NCI-H1105 treated with DMSO at 0.1 percent for 48 hours (cell line): ENCODE measurements at places on chromosomes 2 and 18.

DNA sequence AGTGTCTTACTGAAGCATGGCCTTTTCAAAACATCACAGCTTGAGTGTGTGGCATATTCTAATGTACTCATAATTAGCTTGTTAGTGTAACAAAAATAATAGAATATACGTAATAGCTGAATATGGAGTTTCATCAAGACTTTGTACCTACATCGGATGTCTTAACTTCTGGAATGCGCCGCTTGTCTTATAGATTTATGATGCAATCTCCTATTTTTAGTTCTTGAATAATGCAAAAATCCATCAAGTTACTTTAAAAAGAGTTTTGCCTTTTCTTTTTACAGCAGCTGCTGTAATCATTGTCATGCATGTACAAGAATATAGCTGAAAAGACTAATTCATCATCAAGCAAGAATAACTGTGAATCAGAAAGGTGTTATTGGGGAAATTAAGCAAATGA, 140.7 kb upstream of the SCN7A start:
- no peak for DNase-seq

DNA sequence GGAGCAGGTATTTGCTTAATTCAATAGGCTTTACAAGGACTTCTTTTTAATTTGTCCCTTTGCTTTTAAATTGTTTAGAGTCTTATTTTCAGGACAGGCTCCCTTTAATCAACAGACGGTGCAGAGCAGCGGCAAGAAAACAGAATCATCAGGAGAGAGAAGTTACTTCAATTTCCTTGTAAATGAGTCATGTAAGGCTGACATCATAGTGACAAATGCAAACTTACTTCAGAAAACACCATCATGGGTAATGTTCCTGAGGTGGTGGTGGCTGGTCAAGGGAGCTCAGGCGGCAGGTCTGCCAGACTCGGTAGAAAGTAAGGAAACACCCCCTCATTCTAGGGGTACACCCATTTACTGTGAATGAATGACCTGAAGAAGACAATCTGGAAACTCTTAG, 395.1 kb downstream of the FBXO15 start:
- no peak for DNase-seq

GRCh38 chr2:233800208-233800607, 22.1 kb downstream of the MROH2A start:
- DNase-seq, result no peak

- DNase-seq, result peak; percentile 8
These were observed 99.4 kb upstream of the STPG4 start for GRCh38 chr2:47254464-47254863.

DNA sequence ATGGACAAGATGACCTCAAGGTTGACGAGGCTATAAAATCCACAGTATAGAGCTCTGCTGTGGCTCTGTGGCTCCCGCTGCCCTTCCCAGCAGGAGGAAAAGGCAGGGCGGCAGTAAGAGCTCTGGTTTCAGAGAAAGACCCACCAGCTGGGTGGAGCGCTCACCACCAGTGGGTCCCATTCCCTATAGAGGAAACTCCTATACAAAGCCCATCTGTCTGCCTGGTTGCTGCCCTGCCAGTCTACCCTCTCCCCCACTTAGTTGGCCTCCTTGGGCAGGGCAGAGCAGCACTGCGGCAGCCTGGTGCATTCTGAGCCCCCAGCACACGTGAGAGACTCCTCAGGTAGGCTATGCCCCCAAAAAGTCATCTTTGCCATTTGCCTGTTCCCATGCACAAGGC, 26.5 kb downstream of the TNS1 start:
- DNase-seq, result no peak

DNA sequence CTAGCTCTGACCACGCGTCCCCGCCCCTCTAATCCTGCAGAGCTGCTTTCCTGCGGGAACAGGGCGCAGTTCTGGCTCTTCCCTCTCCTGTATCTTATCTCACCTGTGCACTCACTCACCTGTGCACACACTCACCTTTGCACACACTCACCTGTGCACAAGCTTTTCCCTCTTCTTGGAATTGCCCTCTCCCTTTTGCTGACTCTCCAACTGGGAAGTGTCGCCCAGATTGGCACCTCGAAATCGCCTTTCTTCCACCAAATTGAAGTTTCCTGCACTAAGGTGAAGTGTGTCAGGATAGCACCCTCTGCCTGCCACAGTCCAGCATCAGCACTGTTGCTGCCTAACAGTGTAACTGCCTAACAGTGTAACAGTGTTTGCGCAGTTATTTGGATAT, 566 bp upstream of the CMPK2 start:
- peak; percentile 46 for DNase-seq

- no peak for DNase-seq
These were observed 79.5 kb downstream of the FARSB start for GRCh38 chr2:222576171-222577081.

- DNase-seq, result no peak
These were observed 62.8 kb downstream of the NBEAL1 start for GRCh38 chr2:203077451-203077850.

- no peak for DNase-seq
These were observed 435.9 kb downstream of the TSN start for GRCh38 chr2:122191331-122191730.

- no peak for DNase-seq
These were observed 43.5 kb downstream of the CENPO start for GRCh38 chr2:24836706-24837105.

GRCh38 chr2:195768431-195768830, 111.4 kb downstream of the SLC39A10 start:
- no peak for DNase-seq

GRCh38 chr2:590214-591175, 86.7 kb downstream of the TMEM18 start:
- no peak for DNase-seq

- DNase-seq, result no peak
These were observed 240.7 kb upstream of the DPP10 start for GRCh38 chr2:114201781-114202180.

DNA sequence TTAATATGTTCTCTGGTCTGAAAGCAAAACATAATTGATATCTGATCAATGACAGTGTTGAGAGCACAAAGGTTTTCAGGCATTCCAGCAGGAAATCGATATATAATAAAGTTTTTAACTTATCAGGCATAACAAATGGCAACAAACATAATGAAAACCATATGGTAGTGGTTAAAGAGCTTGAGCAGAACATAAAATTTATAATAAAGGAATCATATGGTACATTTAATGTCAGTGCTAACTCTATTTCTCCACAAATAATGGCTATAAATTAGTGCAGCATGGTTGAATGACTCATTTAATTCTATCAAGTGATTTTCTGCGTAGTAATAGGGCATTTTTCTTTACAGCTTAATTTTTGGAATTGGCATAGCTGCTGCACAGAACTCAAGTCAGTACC, 306.2 kb downstream of the FSIP2 start:
- no peak for DNase-seq

GRCh38 chr2:64857581-64858471, 131.4 kb upstream of the SLC1A4 start:
- DNase-seq, result no peak
